ENCODE measurements at places on chromosomes 12 and 14.

DNA sequence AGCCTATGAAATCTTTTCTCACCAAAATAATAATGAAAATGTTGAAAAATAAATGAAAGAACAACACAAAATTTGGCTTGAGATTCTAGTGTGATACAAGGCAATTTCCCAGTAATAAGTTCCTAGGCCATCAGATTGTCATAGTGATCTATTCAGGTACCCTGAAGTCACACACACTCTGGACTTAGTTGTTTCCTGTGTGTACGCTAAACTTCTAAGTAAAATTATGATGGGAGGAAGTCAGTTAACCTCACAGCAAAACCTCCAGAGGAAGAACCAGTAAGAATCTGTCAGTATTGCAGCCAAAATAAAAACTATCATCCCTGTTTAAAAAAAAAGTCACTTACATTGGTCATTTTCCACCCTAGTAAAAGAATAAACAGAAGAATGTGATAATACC, 81.9 kb downstream of the DBX2 start:
- no peak for DNase-seq

- no peak for DNase-seq
These were observed 52.8 kb downstream of the PPFIBP1 start for GRCh38 chr12:27576667-27577347.

GRCh38 chr12:58881816-58882215, 38.5 kb downstream of the LRIG3 start:
- no peak for DNase-seq

- no peak for DNase-seq
These were observed 8.0 kb upstream of the CPNE6 start for GRCh38 chr14:24063263-24063836.

DNA sequence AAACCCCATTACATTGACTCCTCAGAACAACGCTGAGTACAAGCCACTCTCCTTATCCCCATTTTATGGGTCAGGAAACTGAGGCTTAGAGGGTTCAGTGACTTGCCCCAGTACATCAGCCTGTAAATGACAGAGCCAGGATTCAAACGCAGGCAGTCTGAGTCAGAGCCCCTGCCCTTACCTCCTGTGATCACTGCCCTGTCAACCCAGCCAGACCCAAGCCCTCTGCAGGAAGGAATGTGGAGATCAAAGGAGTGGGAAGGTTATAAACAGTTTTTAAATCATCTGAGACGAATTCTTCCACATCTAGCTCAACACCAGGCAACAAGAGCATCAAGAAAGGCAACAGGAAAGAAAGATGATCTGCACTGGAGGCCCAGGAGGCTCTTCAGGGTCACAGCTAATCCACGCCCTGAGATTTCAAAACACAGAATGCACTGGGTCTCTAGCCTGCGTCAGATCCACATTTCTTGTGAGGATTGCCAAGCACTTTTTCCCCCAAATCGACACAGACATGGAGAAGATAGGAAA, 38.5 kb downstream of the SPTB start:
- no peak for DNase-seq

- DNase-seq: no peak
These were observed 113.9 kb downstream of the KIF21A start for GRCh38 chr12:39329018-39329417.

- no peak for DNase-seq
These were observed 8.6 kb downstream of the PMEL start for GRCh38 chr12:55957106-55957859.

- DNase-seq: no peak
These were observed 139.8 kb downstream of the ZFP36L1 start for GRCh38 chr14:68653108-68653507.

GRCh38 chr12:87678453-87678852, 350.7 kb downstream of the C12orf50 start:
- no peak for DNase-seq
